ENCODE measurements at places on chromosomes 13 and 19.

DNA sequence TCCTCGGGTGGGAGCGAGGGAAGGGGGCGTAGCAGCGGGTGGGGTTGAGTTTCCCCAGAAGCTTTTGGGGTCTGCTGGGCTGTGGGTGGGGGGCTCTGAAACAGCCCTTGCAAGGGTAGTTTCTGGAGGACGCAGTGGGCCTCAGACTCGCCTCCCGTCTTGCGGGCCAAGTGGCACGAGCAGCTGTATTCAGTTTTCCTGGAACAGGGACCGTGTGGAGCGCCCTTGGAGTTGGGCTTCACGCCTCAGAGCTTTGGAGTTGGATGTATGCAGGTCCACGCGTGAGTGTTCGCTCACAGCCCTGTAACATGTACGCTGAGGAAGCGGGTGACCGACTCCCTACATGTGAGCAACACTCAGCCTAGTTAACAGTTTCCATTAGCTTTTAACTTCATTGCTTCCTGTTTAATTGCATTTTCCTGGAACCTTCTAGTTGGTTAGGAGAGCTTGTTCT, 603 bp downstream of the TM9SF2 start:
- peak; percentile 23 for DNase-seq

DNA sequence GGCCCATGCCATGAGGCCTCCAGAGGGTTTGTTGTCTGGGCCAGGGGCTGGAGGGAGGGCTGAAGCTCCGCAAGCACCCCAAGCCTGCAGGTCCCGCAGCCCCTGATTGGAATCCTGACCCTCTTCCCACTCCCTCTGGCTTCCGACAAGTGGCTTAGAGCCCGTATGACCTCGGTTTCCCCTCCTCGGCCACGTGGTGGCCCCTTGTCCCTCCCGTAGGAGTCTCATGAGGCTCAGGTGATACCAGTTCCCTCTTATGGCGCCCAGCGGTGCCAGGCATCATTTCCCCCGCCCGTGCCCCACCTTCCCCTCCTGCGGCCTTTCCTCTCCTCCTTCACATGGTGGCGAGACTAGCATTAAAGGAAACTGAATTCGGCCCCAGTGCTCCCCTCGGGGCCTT, 6.1 kb downstream of the THOP1 start:
- no peak for DNase-seq

- DNase-seq, result no peak
These were observed 9.8 kb downstream of the TPT1 start for GRCh38 chr13:45331123-45331619.

DNA sequence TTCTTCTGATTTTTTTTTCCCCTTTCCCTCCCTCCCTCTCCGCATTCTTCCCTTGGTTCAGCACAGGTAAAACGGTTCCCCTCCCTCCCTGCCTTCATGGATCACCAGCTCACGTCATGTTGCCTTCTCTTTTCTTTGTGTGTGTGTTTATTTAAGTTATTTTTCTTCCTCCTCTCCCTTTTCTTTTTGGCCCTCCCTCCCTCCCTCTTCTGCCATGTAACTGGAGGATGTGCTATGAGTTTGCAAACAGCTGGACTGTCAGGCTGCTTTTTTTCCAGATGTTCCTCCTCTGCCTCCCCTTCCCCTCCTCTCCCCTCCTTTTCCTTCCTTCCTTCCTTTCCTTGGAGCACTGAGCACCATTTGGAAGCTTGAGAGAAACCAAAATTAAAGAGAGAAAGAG, 2.0 kb downstream of the LENG9 start:
- no peak for DNase-seq

DNA sequence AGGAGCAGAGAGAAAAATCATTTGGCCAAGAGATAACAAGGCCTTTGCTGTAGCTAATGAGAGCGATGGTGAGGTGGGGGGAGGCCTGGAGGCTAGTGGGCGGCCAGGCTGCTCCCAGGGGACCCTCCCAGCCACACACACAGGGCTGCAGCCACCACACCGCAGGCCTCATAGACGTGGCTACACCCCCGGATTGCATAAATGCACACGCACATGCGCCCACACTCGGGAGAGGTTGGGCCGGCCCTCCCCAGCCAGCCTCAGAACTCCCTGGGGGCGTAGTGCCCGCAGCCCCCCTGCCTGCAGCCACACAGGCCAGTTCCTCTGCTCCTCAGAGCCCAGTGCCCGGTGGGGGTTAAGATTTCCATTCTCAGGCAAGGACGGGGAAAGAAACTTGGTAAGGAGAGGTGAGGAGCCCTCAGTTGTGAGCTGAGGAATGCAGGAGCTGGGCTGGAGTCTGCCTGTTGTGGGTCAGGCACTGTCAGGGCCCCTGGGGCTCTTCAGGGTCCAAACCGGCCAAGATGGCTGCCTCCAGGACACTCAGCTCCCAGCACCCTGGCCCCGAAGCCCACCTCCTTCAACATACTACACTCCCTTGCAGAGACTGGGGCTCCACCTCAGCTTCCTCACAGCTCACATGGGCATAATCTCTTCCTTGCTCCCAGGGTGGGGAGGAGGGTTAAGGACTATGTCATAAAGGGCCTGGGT, 8.0 kb downstream of the PTH2 start:
- no peak for DNase-seq

DNA sequence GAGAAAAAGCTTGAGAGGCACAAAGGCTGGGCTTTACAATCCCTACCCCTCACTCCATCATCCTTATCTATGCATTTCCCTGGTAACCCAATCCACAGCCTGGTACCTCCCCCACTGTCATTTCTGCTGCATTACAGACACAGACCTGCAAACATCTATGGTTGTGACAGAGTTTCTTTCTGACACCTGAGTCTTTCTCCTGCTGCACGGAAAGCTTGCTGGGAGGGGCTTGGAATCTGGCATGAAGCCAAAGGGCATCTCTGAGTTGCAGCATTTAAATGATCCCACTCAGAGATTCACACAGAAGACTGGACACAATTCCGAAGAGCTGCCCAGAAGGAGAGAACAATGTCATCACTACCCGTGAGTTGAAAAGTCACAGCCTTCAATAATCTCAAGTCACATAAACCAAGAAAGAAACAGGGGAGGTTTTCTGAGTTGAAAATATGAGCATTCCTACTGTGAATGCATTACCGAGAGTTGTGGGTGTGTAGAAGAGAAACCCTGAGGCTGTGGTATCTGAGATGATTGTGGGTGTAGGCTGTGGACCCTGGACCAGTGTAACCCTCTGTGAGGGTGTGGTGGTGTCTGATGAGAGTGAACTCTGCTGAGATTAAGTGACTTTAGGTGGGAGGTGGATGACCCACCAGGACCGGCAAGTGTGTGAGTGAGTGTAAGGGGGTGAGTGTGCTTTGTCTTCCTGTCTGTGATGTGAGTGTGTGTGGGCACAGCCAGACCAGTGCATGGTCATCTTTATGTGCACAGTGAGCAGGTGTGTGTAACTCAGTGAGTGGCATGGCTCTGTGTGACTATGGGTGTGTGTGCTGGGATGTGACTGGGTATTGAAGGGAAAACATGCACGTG, at the start of gene LGALS14:
Gene LGALS14 (plus strand): TSS at position 301 of the 864 bp plus-strand sequence. CDS start 48 bp downstream, at position 349.
- peak; percentile 21 for DNase-seq

GRCh38 chr19:10372690-10373089, 7.7 kb downstream of the TYK2 start:
- DNase-seq, result no peak

GRCh38 chr13:110309661-110310524, 2.8 kb downstream of the COL4A2 start:
- no peak for DNase-seq

DNA sequence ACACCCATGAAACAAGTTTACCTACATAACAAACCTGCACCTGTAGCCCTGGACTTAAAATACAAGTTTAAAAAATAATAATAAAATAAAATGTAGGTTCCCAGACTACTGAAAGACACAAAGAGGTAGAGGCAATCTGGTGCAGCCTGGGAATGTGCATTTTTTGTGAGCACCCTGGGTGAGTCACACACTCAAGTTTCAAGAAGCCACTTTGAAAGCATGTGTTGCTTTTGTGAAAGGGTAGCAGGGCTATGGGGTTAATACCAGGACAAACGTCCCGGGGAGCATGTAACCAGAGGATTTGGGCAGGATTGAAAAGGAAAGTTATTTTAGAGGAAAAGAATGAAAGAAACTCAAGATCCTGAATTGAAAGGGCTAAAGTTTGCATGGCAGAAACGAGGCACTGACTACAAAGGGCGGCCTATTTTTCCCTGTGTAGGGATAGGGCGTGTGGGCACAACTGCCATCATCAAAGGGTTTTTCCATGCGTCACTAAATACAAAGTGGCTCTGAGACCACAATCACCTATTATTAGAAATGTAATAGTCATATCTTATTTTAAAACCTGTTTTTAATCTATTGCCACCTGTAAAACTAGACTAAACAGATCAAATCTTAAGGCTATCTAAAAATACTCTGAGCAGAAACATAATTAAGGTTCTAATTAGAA, 314.9 kb downstream of the COG6 start:
- no peak for DNase-seq

- no peak for DNase-seq
These were observed 72.6 kb downstream of the SIPA1L3 start for GRCh38 chr19:37979547-37980082.
